Colonic mucosa (tissue), 4 donors: ENCODE measurements at places on chromosomes 11 and 22.
A peak's percentile ranks its signal among the peaks of the same experiment; 100 is the strongest.

GRCh38 chr11:100098560-100098959 is 588.5 kb upstream of the ARHGAP42 start:
- no peaks in the 10 kb centered on the region for H3K4me1 ChIP-seq
- no peak for DNase-seq
- no peak overlapping the region for H3K4me3 ChIP-seq
- H3K36me3 ChIP-seq, result no peaks in the 10 kb centered on the region

- H3K27ac ChIP-seq, result no peak overlapping the region
- H3K4me3 ChIP-seq, result no peak overlapping the region
- no peaks in the 10 kb centered on the region for H3K4me1 ChIP-seq
- H3K36me3 ChIP-seq, result no peaks in the 10 kb centered on the region
- DNase-seq, result no peak
- H3K27me3 ChIP-seq, result no peaks in the 10 kb centered on the region
Observed at GRCh38 chr11:72896431-72896830, 82.2 kb downstream of the ATG16L2 start.

DNA sequence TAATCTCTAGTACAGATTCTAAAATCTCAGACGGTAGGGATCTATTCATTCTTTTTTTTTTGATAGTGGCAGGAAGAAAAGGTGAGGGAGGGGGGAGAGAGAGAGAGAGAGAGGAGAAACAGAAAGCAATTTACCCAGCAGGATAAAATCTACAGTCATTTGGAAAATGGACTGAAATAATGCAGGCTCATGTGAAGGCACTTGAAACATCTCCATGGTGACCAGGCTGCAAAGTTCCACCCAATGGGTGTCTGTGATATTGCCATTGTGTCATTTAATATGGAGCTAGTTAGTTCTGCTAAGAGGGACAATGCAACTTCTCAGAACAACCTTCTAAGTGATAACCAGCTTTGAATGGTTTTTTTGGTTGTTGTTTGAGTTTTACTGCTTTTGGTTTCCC is 165.2 kb upstream of the RAG2 start:
- no peak overlapping the region for H3K4me3 ChIP-seq
- no peaks in the 10 kb centered on the region for H3K4me1 ChIP-seq
- H3K36me3 ChIP-seq, result no peaks in the 10 kb centered on the region
- no peak for DNase-seq
- no peaks in the 10 kb centered on the region for H3K27me3 ChIP-seq

GRCh38 chr11:77647654-77648305 is 10.2 kb upstream of the CLNS1A start:
- H3K27me3 ChIP-seq, result no peaks in the 10 kb centered on the region
- DNase-seq, result no peak
- no peaks in the 10 kb centered on the region for H3K4me1 ChIP-seq
- H3K4me3 ChIP-seq, result no peak overlapping the region

DNA sequence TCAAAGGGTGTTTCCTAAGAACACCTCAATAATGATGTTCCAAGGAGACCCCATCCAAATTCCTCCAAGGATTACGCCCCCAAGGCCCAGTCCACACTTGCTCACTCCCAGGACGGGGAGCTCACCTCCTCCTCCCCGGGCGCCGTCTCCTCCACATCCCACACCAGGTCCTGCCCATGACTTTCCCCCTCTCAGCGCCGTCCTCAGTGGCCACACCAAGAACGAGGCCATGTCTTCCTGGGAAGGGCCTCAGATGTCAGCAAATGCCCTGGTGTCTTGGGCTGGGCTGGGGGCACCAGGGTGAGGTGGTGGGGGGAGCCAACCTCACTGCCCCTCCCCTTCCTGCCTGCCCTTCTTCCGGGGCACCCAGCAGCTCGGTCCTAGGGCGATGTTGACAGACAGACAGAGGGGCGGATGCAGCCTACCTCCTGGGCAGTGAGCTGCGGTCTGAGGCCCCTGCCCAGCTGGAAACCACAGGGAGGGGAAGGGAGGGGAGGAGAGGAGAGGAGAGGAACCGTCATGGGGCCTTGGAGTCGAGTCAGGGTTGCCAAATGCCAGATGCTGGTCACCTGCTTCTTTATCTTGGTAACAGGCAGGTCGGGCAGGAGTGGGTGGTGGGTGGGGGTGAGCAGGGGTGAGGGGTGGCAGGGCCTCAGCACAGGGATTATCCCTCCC is at the start of the genes C11orf21 and TSPAN32:
Gene C11orf21, minus strand, starts transcription at position 288 of the 675 bp plus-strand sequence. Its CDS starts 110 bp downstream, at position 178.
Gene TSPAN32, plus strand, starts transcription at position 383 of the 675 bp plus-strand sequence. Its CDS starts 137 bp downstream, at position 520.
- H3K27me3 ChIP-seq, result no peaks in the 10 kb centered on the region
- H3K4me3 ChIP-seq, result peak within 1 kb of the TSS; percentile 13
- DNase-seq, result peak; percentile 25
- peaks cover 3% of the 10 kb centered on the region for H3K4me1 ChIP-seq
- no peak within 1 kb of the TSS for H3K27ac ChIP-seq

DNA sequence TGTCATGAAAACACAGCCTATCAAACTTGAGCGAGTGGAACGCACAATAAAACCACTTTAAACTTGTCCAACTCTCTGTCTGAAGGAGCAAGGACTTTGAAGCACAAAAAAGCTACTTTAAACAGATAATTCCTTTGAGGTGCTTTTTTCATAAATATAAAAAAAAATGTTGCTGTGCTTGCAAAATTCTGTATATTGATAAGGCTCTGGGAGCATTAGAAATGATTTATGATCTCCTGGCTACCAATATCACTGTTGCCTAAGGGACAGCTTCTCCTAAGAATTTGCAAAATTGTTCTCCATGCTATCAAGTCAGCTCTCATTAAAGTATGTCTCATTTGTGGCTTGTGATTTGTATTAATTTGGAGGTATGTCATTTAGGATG is 37.6 kb upstream of the LDLRAD3 start:
- H3K27ac ChIP-seq, result no peak overlapping the region
- no peak overlapping the region for H3K4me3 ChIP-seq
- H3K36me3 ChIP-seq, result no peaks in the 10 kb centered on the region
- no peaks in the 10 kb centered on the region for H3K4me1 ChIP-seq

- H3K4me3 ChIP-seq, result no peak overlapping the region
- H3K27ac ChIP-seq, result no peak overlapping the region
- no peaks in the 10 kb centered on the region for H3K36me3 ChIP-seq
- no peaks in the 10 kb centered on the region for H3K4me1 ChIP-seq
- no peaks in the 10 kb centered on the region for H3K27me3 ChIP-seq
Observed at GRCh38 chr11:75069473-75069872, 27.2 kb downstream of the OR2AT4 start.

DNA sequence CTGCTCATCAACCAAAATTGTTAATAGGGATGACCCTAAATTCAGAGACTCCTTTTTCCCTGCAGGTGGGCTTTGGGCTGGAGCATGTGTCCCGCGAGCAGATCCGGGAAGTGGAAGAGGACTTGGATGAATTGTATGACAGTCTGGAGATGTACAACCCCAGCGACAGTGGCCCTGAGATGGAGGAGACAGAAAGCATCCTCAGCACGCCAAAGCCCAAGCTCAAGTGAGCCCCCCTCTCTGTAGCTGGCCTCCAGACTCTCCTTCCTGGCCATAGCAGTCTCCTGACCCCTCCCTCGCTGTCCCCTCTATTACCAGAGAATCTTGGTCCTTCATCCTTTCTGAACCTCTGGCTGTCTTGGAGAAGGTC is 47.9 kb upstream of the RAB1B start:
- H3K4me3 ChIP-seq, result no peak overlapping the region
- H3K27ac ChIP-seq, result no peak overlapping the region
- H3K4me1 ChIP-seq, result no peaks in the 10 kb centered on the region
- no peak for DNase-seq

- H3K27ac ChIP-seq, result no peak overlapping the region
- no peak for DNase-seq
- H3K4me3 ChIP-seq, result no peak overlapping the region
- no peaks in the 10 kb centered on the region for H3K27me3 ChIP-seq
- H3K4me1 ChIP-seq, result no peaks in the 10 kb centered on the region
Observed at GRCh38 chr11:131402040-131402439, 31.6 kb downstream of the NTM start.

- H3K27ac ChIP-seq, result no peak overlapping the region
- no peaks in the 10 kb centered on the region for H3K27me3 ChIP-seq
- H3K36me3 ChIP-seq, result no peaks in the 10 kb centered on the region
- H3K4me1 ChIP-seq, result no peaks in the 10 kb centered on the region
- H3K4me3 ChIP-seq, result no peak overlapping the region
Observed at GRCh38 chr11:42003801-42004200, 544.3 kb upstream of the LRRC4C start.

DNA sequence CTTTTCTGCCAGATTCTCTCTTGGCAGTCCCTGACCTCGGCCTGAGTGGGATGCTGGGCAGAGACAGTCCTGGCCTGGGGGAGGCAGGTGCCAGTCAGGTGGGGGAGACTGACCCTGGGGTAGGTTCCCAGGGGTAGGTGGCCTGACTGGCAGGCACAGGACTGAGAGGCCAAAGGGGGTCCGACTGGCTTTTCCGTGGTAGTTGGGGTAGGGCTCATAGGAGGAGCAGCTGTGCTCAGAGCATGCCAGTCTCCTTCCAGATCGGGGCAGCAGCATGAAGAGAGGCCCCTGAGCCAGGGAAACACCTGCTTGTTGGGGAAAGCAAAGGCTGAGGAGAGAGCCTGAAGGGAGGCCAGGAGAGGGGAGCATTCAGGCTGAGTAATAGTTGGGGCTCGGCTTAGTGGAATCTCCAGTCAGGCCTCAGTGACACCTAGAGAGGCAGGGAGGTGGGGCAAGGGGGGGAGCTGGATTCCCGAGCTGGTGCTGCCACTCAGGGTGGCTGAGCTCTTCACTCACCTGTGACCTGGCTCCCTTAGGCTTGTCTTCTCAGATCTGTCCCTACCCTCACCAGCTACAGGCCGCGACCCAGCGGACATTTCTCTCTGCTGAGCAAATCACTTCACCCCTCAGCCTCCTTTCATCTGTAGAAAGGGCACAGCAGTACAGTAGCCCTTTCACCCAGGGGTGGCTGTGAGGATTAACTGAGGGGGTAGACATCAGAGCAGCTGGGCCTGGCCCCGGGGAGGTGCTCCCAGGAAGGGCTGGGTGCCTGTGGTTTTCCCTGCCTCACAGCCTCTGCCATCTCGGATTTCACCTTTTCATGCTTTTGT is 26.2 kb downstream of the MCM5 start:
- no peak for DNase-seq
- no peak overlapping the region for H3K4me3 ChIP-seq
- no peak overlapping the region for H3K27ac ChIP-seq

DNA sequence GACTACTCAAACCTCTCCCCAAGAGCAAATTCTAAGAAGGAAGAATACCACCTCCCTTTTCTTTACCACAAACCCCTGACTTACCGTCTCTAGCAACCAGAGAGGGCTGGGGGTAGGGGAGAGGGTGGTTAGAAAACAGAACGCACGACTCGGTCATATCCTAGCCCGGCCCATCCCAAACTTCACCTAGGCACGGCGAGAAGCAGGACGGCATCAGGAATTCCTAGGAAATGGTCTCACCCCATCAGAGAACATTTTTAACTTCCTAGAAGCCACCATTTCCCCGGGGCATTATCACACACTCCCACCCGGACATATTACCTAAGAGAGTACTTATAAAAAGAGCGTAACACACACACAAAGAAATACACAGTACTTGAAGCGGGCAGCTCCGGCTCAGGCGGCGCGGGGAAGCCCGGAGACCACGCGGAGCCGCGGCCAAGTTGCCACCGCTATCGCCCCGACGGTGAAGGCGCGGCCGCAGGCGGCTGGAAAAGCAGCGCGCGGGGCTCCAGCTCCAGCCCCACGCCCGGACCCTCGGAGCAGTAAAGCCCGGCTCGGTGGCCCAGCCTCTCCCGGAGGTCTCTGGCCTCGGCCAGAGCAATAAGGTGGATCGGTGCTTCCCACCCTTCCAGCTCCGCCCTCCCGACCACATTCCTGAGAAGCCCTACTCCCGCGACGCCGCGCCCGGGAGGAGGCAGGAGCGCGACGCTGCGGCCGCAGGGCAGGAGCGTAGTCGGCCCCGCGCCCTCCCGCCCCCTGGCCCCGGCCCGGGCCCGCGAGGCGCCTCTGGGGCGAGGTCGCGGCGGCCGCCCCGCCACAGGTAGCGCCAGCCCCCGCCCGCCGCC is 878 bp downstream of the RRAS2 start:
- peak overlapping the region; percentile 64 for H3K27ac ChIP-seq
- H3K27me3 ChIP-seq, result no peaks in the 10 kb centered on the region
- H3K36me3 ChIP-seq, result no peaks in the 10 kb centered on the region

DNA sequence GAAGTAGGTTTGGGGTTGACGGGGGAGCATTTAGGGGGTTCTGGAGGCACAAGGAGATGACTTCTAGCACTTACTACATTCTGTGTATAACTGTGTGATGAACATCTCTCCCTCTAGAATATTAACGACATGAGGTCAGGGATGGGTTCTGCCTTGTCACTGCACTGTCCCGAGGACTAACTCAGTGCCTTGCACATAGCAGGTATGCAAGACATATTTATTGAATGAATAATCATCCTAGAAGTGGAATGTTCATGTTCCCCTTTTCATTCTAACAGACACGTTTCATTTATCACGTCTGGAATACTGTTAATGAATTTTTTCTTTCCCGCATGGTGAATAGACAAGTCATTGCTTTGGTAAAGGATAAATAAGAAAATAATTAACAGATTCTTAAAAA is 12.6 kb downstream of the SYT13 start:
- no peak overlapping the region for H3K27ac ChIP-seq
- no peak for DNase-seq
- H3K4me3 ChIP-seq, result no peak overlapping the region
- H3K4me1 ChIP-seq, result no peaks in the 10 kb centered on the region
- no peaks in the 10 kb centered on the region for H3K36me3 ChIP-seq

DNA sequence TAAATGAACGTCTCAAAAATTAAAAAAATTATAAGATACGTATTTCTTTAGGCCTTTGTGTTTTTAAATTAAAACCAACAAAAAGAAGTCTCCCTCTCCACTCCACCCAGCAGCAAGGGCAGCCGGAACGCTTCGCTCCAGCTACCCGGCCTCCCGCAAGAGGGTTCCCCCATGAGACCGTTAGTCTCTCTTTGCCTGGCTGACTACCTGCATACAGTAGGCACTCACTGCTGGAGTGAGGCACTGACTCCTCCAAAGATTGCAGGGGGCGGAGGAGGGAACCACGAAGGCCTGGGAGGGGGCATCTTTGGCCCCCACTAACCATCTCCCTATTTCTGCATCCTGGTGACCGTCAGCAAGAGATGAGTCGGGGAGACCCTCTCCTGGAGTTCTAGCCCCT is 10.1 kb downstream of the CBX6 start:
- no peaks in the 10 kb centered on the region for H3K36me3 ChIP-seq
- DNase-seq, result no peak
- no peak overlapping the region for H3K4me3 ChIP-seq
- no peak overlapping the region for H3K27ac ChIP-seq

- no peaks in the 10 kb centered on the region for H3K36me3 ChIP-seq
- H3K27me3 ChIP-seq, result no peaks in the 10 kb centered on the region
- DNase-seq, result no peak
- no peak overlapping the region for H3K4me3 ChIP-seq
Observed at GRCh38 chr22:43188829-43189545, 2.1 kb upstream of the TTLL12 start.

- no peak overlapping the region for H3K4me3 ChIP-seq
- H3K36me3 ChIP-seq, result no peaks in the 10 kb centered on the region
- no peak overlapping the region for H3K27ac ChIP-seq
- no peaks in the 10 kb centered on the region for H3K27me3 ChIP-seq
Observed at GRCh38 chr22:19065929-19066328, 56.3 kb downstream of the DGCR2 start.

- no peaks in the 10 kb centered on the region for H3K27me3 ChIP-seq
- no peak overlapping the region for H3K4me3 ChIP-seq
- no peak overlapping the region for H3K27ac ChIP-seq
- no peaks in the 10 kb centered on the region for H3K4me1 ChIP-seq
- no peaks in the 10 kb centered on the region for H3K36me3 ChIP-seq
Observed at GRCh38 chr11:85844439-85845123, 10.6 kb upstream of the CCDC83 start.

- no peak for DNase-seq
- peaks cover 21% of the 10 kb centered on the region for H3K27me3 ChIP-seq
- H3K4me3 ChIP-seq, result no peak overlapping the region
- H3K4me1 ChIP-seq, result peaks cover 4% of the 10 kb centered on the region
Observed at GRCh38 chr11:119586181-119586580, 142.8 kb downstream of the NECTIN1 start.

- H3K27me3 ChIP-seq, result no peaks in the 10 kb centered on the region
- no peak for DNase-seq
- H3K36me3 ChIP-seq, result no peaks in the 10 kb centered on the region
- no peak overlapping the region for H3K4me3 ChIP-seq
Observed at GRCh38 chr11:112249871-112250610, 10.6 kb downstream of the PLET1 start.
